ENCODE measurements at places on chromosomes 16 and 17.

GRCh38 chr16:351804-352520 is 561 bp downstream of the AXIN1 start:
- no peak for DNase-seq

- DNase-seq: no peak
Measured at GRCh38 chr16:22053921-22054341, 38.4 kb upstream of the VWA3A start.

DNA sequence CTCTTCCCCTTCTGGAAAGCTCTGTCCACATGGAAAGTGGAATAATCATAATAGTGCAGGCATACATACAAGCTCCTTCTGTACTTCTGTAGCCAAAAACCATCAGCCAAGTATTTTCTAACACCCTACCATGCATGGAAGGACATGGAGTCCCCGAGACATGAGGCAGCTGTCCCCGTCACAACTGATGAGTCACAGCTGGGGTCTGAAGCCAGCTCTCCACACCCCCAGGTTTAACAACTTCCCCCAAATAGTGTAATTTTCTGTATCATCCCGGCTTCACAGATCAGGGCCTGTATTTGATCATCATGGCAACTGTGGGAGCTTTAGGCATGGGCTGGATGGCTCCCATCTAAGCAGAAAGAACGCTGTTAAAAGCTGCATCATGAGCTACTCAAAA is 16.6 kb downstream of the C16orf96 start:
- DNase-seq: no peak

DNA sequence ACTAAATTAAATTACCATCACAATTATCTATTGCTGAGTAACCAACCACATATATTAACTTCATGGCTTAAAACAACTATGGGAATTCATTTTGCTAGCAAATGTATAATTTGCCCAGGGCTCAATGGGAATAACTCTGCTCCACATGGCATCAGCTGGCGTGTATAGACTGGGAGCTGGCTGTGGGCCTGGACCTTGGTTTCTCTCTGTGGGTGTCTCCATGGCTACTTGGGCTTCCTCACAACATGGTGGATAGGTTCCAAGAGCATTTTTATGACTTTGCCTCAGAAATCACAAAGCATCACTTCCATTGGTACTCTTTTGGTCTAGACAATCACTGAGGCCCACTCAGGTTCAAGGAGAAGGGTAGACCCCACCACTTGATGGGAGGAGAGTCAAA is 144.9 kb downstream of the SOCS1 start:
- DNase-seq: no peak

GRCh38 chr16:81204798-81205680 is 33.5 kb upstream of the BCO1 start:
- DNase-seq: peak; percentile 65

GRCh38 chr17:79114458-79115301 is 40.1 kb downstream of the ENGASE start:
- peak; percentile 78 for DNase-seq

GRCh38 chr17:34909040-34909439 is 52.2 kb downstream of the CCT6B start:
- no peak for DNase-seq

DNA sequence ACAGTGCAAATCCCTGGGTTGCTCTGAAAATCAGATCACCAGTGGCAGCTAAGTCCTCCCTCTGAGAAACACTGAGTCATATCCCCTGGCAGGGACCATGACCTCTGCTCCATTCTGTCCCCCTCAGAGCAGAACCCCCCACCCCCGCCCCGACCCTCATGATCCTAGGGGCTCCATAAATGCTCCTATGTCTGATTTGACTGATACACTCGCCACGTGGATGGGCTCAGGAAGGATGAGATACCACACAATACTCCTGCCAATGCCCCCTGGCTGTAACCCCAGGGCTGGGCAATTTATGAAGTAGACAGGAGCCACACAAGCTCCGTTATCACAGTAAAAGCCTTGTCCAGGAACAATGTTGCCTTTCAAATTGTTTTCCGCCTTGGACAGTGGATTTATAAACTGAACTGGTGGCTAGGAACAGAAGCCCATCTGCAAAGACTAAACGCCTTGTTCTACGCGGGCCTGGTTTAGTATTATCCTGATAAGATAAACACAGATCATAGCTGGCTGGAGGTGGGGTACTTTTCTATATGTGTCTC is 394.8 kb downstream of the SLC39A11 start:
- DNase-seq: no peak

GRCh38 chr16:85370543-85370880 is 242.6 kb upstream of the GSE1 start:
- no peak for DNase-seq
